ENCODE measurements at places on chromosomes 13 and 19.

- DNase-seq: no peak
These were observed 15.9 kb upstream of the ATF5 start for GRCh38 chr19:49912965-49913685.

GRCh38 chr19:2356036-2356646, 3.9 kb upstream of the TMPRSS9 start:
- no peak for DNase-seq

- DNase-seq: no peak
These were observed 7.0 kb downstream of the CUL4A start for GRCh38 chr13:113216254-113217048.

GRCh38 chr13:27628081-27628480, 6.4 kb downstream of the POLR1D start:
- DNase-seq: no peak

- no peak for DNase-seq
These were observed 1.6 kb downstream of the KIR3DL1 start for GRCh38 chr19:54817670-54818536.

Measured in inflammatory macrophage treated with lipopolysaccharide for 4 hours (primary cell).